Stimulated activated CD4-positive, alpha-beta T cell treated with anti-CD3 and anti-CD28 coated beads, TNF-alpha, amount 100 ng/mL, for 48 hours (primary cell): ENCODE measurements at places on chromosomes 4 and X.

- DNase-seq, result no peak
Measured at GRCh38 chr4:187235456-187236170, 512.0 kb upstream of the FAT1 start.

DNA sequence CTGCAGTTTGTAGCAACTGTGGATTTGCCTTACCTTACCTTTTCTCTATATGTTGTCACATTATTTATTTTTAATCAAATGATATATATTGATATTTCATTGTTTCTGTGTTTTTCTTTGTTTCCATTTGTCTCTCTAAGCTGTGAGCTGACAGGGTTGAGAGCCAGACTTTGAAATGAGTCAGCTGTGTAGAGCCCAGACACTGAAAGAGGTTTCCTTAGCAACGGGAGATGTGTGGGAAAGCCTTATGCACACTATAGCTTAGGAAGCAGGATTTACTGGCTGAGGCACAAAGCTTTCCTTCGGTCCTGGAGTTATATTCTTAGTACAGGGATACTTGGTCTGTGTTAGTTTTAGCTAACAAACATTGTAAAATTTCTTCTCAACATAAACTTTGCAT is 192.2 kb downstream of the FGF13 start:
- no peak for DNase-seq

DNA sequence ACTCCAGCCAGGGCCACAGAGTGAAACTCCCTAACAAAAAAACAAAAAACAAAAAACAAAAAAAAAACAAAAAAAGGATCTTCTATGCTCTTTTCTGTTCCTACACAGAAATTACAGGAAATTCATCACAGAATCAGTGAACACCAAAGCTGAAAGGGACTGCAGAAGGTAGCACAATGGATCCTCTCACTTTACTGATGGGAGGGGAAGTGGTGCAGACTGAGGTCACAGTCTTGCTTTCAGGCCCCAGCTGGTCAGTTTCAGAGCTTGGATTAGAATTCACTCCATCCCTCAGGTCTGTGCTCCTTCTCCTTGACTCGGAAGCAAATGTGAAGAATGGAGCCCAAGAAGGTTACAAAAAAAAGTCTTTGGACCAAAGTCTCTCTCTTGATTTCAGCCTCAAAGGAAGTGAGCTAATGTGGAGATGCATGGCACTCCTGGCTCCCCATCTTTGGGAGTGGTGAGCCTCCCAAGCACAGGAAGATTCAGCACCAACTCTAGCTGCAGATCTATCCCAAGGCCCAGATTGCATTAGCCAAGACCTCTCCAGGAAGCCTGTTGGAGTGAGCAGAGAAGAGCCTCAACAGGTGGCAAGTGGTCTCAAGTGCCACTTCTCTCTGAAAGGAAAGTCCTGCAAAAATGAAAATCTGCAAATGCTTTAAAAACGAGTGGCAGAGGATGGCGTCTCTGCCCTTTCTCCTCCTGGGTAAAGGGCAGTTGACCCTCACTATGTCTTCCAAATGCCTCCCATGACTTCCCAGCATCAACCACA is 176.0 kb downstream of the MAML3 start:
- DNase-seq, result no peak

GRCh38 chr4:75195111-75195510 is 262.2 kb downstream of the PARM1 start:
- DNase-seq, result no peak

DNA sequence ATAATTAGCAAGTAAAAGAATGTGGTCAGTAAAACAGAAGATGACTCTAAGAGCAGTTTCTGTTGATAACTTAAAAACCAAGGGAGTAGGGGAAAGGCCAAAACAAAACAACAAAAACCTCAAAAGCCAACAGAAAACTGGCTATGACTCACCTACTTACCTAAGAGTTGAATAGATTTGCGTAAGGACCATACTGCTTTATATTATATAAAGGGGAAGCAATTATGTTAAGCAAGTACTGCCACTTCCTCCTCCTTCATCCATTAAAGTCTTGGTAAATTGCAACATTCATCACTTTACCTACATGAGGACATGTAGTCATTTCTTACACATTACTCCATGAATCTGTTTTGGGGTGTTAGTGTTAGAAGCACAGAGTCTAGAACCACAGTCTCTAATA is 85.9 kb upstream of the FAM47A start:
- no peak for DNase-seq

DNA sequence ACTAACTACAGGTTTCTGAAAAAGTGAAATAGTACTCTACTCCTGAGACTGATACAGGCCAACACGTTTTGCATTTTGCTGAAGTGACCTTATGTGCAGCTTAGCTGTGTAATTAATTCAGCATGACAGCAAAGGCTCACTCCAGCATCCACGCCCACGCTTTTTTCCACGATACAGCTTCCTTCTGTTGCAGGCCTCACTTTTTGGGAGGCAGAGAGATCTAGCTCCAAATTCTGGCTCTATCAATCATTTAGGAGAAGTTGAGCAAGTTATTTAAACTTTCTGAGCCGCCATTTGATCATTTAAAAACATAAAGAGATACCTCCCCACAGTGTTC is 160.3 kb downstream of the AFAP1 start:
- DNase-seq, result no peak

DNA sequence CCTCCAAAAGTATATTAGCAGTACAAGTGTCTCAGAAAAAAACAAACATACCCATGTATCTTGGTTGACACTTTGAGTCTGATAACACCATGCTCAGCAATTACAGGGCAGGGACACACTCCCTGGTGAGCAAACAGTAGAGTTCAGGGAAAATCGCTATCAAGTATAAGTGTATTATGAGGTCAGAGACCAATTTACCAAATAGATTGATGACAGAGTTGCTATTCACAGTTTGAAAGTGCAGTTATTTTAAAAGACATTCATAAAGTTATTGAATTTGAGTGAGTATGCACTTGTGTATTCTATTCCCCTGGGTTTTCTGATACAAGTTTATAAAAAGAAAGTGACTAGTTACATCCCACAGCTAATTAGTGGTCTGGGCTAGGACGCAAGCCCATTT is 10.2 kb upstream of the LONRF3 start:
- DNase-seq, result no peak

DNA sequence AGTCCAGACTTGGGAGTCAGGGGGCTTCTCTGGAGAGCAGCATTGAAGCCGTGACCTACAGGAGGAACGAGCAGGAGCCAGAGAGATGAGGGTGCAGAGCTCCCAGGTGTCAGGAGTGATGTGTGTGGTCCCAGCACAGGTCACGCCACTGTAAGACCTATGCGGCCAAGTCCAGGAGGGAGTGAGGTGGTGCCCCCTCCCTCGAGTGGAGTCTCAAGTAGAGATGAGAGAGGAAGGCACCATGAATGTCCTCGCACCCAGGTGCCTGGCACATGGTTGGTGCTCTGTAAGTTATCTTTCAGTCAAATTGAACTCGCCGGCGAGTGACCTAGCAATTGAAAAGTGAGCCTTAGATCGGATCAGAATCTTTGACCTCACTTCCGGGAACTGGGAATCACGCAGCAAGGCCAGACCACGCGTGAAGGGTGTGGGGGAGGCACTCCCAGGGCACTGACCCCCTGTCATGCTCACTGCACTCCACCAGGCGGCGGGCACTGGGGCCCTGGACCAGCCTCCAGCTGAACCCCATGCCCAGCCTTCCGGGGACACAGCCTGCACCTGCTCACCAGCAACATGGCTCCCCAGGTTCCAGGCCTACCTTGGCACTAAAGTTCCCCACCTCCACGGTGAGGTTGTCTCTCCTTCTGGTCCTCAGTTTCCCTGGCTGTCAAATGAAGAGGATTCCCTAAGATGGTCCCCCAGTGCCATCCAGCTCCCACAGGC is 127.4 kb downstream of the HMX1 start:
- no peak for DNase-seq

DNA sequence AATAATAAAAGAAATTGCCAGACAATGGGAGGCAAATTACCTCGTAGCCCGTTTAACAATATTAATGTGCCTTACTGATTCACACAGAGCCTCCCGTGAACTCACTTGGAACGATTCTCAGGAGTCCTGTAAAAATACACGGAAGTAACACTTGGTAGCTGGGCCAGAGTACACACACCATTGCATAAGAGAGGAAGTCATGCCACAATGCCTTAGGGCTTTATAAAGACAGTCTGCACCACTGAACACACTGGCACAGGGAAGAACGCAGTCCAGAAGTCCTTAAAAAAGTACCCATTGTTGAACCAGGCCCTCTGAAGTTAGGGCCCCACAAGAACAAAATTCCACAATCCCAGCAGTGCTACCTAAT is 15.1 kb downstream of the SLC2A9 start:
- no peak for DNase-seq
